Omental fat pad (tissue), 4 donors: ENCODE measurements at places on chromosomes 2 and 18. TPM values are rescaled to one million over a fixed set of nuclear protein-coding genes. Genes with fewer than 3 reads are reported as not detected.

Gene CYP27A1
- 39.5 TPM for total RNA-seq

Gene CCDC74B
- 10.4 TPM for total RNA-seq

Gene SIX2
- 11.8 TPM for total RNA-seq

Gene SERPINB8
- 9.0 TPM for total RNA-seq

Gene NCKAP5
- 0.37 TPM for total RNA-seq
